NCI-H510A (cell line): ENCODE measurements at places on chromosomes 5 and 9.

- DNase-seq = no peak
These were observed 174.3 kb downstream of the PAPPA start for GRCh38 chr9:116327701-116328405.

- DNase-seq = no peak
These were observed 48.4 kb upstream of the FOXI1 start for GRCh38 chr5:170057311-170057710.

GRCh38 chr5:101679816-101680215, 616.3 kb downstream of the SLCO4C1 start:
- DNase-seq = no peak

- DNase-seq = peak; percentile 10
These were observed 1.2 kb downstream of the FBXL17 start for GRCh38 chr5:108380531-108381349.
